ENCODE measurements at places on chromosomes 12 and 14.

DNA sequence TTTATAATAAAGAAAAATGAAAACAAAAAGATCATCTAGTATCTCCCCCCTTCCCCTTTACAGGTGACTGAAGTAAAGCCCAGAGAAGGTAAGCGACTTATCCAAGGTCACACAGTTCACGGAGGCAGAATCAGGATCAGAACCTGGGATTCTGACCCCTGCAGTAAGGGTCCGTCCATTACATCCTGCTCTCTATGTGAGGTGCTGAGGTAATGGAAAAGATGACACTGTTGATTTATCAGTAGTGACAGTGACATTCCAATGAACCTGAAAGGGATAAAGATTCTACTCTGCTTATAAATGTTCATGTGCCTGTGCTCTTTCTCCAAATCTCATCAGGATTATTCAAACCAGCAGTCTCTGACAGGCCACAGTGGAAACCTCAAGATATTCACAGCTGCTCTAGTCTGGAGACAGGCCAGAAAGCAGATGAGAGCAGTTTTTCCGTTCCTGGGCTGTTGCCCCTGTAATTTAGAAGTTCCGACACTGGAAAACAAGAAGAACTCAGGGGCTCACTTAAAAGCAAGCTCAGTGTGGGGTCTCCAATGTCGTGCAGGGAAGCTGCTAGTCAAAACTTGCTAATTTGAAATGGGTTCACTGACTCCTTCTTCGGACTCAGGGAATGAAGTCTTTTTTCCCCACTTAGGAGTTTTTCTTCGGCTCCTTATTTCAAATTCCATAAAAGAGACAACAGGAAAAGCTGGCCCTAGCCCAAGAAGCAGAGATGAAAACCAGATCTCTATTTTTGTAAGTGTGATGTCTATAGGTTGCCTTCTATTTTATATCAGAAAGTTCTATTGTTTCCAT, 131.8 kb upstream of the EEA1 start:
- no peak for DNase-seq

GRCh38 chr12:79689061-79689476, 1.7 kb downstream of the PAWR start:
- no peak for DNase-seq

DNA sequence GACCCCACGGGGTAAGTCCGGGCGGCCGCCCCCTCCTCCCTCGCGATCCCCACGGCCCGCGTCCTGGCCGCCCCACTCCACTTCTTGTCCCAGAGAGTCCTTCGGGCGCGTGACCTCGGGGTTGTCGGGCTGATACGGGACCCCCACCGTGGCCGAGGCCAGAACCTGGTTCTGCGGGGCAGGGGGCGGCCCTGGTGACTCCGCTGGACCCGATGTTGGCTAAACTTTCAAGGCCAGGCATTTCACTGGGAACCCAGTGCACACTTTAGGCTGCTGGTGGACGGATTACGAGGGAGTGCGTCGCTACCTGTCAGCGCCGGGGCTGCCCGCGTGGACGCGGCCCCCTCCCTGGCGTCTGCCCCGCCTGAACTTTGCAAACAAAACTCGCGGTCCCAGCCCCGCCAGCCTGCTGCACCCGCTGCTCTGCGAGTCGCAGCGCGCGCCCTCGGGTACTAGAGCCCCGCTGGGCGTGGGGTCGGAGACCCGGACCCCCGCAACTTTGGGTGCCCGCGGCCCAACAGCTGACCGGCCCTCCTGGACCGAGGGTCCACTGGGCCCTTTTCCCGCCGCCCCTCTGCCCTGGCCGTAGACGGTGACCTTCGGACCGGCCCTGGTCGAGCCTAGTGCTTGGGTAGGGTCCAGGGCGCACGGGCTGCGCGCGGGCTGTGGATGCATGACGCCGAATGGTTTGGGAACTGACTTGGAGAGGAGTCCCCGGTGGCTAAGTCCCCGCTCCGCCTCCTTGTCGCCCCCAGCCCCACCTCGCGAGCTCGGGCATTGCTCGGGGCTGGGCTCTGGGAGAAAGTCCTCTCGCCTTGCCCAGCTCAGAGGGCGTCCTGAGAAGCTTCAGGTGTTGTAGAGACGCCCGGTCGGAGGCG, 624 bp downstream of the RIN3 start:
- no peak for DNase-seq

DNA sequence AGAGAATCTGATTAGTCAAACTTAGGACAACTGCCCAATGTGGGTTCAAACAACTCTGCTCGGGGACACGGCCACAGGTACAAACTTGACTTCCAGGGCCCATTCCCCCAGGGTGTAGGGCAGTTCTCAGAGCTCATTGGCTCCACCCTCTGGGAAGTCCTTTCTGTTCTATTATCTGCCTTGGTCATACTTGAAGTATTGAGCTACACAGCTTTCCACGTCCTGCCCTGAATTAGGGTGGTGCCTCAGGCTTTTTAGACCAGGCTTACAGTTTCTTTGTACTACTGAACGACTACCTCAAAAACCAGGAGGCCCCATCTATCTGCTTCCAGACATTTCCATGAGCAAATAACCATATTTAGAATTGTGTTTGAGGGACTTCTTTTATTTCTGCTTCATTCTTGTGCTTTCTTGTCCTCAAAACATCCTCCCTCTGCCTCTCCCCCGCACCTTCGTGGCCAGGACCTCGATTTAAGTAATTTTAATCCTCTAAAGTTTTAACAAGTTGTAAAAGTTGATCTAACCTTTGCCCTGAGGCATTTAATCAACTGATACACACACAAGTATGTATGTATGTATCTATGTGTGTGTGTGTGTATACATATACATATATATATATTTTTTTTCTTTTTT, 281.7 kb upstream of the AMIGO2 start:
- DNase-seq = peak; percentile 14

DNA sequence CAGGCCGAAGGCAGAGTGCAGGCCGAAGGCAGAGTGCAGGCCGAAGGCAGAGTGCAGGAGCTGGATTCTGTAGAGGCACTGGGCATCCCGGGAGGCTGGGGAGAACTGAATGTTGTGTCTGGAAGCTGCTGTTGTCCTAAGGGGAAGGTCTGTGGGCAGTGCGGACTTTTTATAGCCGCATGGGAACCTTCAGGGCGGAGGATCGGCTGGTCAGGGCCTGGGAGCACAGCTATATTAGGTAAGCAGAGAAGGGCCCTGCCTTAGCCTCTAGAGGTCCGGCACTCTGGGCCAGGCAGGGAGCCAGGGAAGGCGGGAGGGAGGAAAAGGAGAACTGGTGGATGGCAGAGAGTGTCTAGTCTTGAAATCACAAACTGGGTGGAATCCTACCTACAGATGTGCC, 14.2 kb downstream of the CABP1 start:
- no peak for DNase-seq

DNA sequence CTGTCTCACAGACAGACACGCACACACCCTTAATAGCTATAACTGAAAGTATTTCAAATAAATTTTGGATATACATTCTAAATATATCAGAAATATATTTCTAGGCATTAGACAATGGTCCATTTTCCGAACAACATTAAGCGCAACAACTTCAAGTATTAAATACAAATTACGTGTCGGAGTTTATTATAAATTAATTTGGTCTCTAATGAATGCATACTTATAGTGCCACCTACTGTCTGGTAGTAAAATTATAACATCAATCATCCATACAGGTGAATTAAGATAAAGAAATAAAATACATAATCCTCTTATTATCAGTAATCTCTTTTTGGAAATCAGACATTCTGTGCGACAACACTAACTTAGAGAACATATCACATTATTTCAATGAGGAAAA, 27.2 kb upstream of the CMAS start:
- no peak for DNase-seq

DNA sequence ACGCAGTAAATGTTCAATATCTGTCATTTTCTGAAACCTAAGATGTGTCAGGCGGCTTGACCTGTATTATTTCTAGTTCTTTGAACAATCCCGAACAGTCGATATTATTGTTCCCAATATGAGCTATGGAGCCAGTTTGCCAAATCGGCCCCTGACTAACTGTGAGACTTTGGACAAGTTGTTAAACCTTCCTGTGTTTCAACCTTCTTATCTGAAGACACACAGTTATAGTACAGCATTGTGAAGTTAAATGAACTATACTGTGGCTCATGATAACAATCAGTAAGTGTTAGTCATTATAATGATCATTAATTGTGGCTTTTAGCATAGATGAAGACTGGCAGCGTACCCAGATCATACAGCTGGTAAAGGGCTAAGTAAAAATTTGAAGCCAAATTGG, 23.4 kb downstream of the DDX47 start:
- no peak for DNase-seq

DNA sequence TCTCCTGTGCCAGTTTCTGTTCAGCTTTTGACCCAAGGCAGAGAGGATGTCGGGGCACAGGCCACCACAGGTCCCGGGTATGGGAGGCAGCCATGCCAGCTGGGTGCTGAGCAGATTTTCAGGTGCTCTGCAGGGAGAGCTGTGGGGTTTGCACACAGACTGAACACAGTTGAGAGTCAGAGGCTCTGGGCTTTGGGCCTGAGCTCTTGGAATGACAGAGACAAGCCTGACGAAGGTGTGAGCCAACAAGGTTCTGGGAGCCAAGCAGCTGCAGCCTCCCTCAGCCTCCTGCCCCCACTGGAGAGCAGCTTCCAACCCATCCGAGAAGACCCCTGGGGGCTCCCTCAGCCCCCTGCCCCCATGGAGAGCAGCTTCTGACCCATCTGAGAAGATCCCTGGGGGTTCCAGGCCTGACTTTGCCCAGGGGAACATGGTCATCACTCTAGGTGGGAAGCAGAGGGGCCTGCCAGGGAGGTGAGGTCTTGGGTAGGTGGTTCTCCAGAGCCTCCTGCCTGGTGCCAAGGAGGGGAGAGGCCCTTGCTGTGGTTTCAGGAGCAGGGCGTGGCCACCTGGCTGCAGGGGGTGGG, 13.8 kb downstream of the FBRSL1 start:
- no peak for DNase-seq

GRCh38 chr12:29698756-29699155, 85.0 kb downstream of the TMTC1 start:
- DNase-seq = no peak

- no peak for DNase-seq
Observed at GRCh38 chr14:23071921-23072539, 14.7 kb upstream of the CDH24 start.

DNA sequence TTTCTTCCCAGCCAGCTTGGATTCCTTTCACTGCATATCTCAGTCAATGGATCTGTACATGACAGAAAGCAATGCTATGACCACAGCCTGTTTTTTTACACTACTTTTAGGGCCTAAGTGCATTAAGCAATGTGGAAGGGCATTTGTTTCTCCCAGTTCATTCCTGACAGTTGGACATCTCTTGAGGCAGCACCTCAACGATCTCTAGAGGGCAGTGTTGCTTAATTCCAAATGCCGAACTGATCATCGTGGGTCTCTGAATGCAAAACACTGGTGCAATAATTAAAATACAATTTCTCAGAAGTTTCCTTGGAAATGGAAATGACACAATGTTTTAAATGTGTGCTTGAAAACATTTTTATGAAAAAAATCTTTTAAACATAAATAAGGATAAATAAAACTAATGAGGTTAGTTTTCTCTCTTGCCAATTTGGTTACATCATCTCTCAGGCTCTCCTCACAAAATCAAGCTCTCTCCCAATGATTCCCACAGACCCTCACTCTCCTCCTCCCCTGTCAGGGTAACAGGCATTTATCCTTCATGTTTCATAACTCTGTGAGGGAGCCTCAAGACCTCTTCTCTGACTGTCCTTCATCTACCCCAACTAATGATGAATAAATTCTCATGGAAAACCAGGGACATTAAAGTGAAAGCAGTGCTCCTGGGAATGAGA, 192.4 kb upstream of the SLC16A7 start:
- no peak for DNase-seq

- DNase-seq = no peak
Observed at GRCh38 chr14:90304502-90304901, 27.2 kb downstream of the NRDE2 start.

DNA sequence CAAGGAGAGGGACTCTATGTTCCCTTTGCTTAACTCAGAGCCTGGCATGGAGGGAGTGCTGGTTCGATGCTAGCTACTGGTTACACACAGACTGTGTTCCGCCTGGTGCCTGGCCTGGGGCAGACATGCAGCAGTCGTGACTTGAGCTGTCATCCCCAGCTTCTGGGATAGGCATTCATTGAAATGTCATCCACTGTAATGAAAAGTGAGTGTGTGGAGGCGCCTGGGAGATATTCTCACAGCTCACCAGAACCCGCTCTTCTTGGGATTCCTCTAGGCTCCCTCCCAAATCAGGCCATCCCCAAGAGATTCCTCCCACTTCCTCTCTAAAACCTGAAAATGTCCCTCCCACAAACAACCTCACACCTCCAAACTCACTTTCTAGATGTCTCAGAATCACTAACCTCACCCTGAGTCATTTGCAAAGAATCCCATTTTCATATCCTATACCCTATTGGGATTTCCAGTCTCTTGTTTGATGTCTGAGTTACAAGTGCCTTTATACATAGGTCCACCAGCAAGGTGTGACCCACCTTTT, 82.8 kb downstream of the CRACR2A start:
- no peak for DNase-seq

DNA sequence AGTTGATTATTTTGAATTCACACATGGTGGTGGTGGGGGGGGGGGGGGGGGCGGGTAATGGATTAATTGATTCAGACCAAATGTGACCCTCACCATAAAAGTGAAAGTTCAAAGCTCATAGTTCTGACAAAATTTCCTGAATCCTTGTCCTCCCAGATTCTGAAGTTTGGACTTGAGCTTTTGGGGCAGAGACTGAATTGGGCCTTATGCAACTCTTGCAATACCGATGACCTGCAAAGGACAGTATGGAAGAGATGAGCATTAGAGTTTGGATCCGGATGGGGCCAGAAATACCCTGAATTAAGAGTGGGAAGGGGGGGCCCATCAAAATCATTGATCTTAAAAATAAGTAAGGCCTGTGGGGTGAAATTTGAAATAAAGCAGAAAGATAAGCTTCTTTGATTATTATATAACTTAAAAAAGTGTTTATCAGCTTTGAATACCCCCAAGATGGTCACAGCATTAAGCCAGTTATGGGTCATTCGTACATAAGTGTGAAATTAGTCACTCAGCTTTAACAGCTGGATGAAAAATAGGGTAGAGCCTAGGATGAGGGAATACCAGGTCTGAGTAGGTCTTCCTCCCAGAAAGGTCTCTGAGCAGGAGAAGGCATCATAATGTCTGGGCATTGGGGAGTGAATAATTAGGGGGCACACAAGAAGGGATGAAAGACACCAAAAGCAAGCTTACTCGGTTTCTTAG, 2.1 kb upstream of the PYGL start:
- no peak for DNase-seq

- no peak for DNase-seq
Observed at GRCh38 chr14:40911141-40911540, 695.5 kb upstream of the LRFN5 start.

- DNase-seq = no peak
Observed at GRCh38 chr12:23699031-23699430, 250.4 kb downstream of the SOX5 start.

GRCh38 chr12:24943947-24944600, 4.8 kb downstream of the BCAT1 start:
- no peak for DNase-seq

GRCh38 chr12:12376646-12377448, 20.0 kb downstream of the BORCS5 start:
- no peak for DNase-seq

- no peak for DNase-seq
Observed at GRCh38 chr12:80763874-80764273, 47.2 kb downstream of the MYF5 start.

- no peak for DNase-seq
Observed at GRCh38 chr12:59858508-59859170, 262.8 kb downstream of the SLC16A7 start.

Data from activated T-helper 1 cell treated with anti-CD3 and anti-CD28 coated beads, Interleukin-2, amount 50 U/mL, for 16 hours (primary cell).